ENCODE measurements at places on chromosomes 6 and 20. TPM values are rescaled to one million over a fixed set of nuclear protein-coding genes. Genes with fewer than 3 reads are reported as not detected.

Gene TMEM14B
- total RNA-seq, result 175 TPM

Gene NMBR
- total RNA-seq, result not detected

Gene LINC00237
- total RNA-seq, result not detected

Gene MLN
- not detected for total RNA-seq

Gene UBE3D
- total RNA-seq, result 4.1 TPM

Gene NDRG3
- 22.3 TPM for total RNA-seq

Gene EPPIN
- total RNA-seq, result not detected

Gene GTSF1L
- not detected for total RNA-seq

Gene MICA
- total RNA-seq, result 27.9 TPM

Gene SENP6
- 27.9 TPM for total RNA-seq

Gene FOXF2
- 24.4 TPM for total RNA-seq

Gene HTR1E
- total RNA-seq, result not detected

Gene PREX1
- total RNA-seq, result 13.8 TPM

Gene TCF21
- total RNA-seq, result 0.08 TPM

Gene PTK7
- 4.8 TPM for total RNA-seq

Gene PRICKLE4
- total RNA-seq, result 0.76 TPM

Gene UST
- 3.3 TPM for total RNA-seq

Gene ZNF311
- total RNA-seq, result 0.07 TPM

Gene FAM217A
- total RNA-seq, result not detected

Gene IL17A
- not detected for total RNA-seq

Gene BCLAF1
- total RNA-seq, result 72.4 TPM

Gene SLC22A7
- not detected for total RNA-seq

Gene TDRD6
- not detected for total RNA-seq

Gene LGSN
- total RNA-seq, result 3.3 TPM

Gene ZC3H12D
- 0.14 TPM for total RNA-seq

Gene MYCT1
- total RNA-seq, result 0.03 TPM

Gene SERINC3
- total RNA-seq, result 70.4 TPM

Gene TREML1
- total RNA-seq, result not detected

Gene PTCHD4
- not detected for total RNA-seq

Gene CTCFL
- 0.06 TPM for total RNA-seq

Gene MYB
- 0.98 TPM for total RNA-seq

Gene SAMD10
- not detected for total RNA-seq

Gene ADAT2
- 3.5 TPM for total RNA-seq

Gene FUT9
- not detected for total RNA-seq

Gene CEP85L
- total RNA-seq, result 1.8 TPM

Gene ADGB
- total RNA-seq, result not detected

Gene IPCEF1
- 0.16 TPM for total RNA-seq

Gene KDM1B
- total RNA-seq, result 7.6 TPM

Gene BPIFB4
- total RNA-seq, result not detected

Gene RIMS4
- 1.5 TPM for total RNA-seq

Gene MYO6
- 7.3 TPM for total RNA-seq

Gene MRAP2
- 1.8 TPM for total RNA-seq

Gene JPH2
- total RNA-seq, result 1.1 TPM

Gene BNIP5
- total RNA-seq, result not detected

Gene KHDC1
- total RNA-seq, result 4.5 TPM

Gene DYNLRB1
- 227 TPM for total RNA-seq

Gene LRRC73
- total RNA-seq, result 1.4 TPM
